ENCODE measurements at places on chromosomes 5 and 9.

GRCh38 chr5:138953387-138954256, 78.5 kb upstream of the LRRTM2 start:
- DNase-seq, result no peak

- no peak for DNase-seq
These were observed 31.6 kb downstream of the NSUN2 start for GRCh38 chr5:6601271-6601670.

GRCh38 chr5:133935667-133935940, 32.8 kb downstream of the C5orf15 start:
- DNase-seq, result no peak

- DNase-seq, result no peak
These were observed 2.3 kb downstream of the CNOT8 start for GRCh38 chr5:154860765-154861164.

DNA sequence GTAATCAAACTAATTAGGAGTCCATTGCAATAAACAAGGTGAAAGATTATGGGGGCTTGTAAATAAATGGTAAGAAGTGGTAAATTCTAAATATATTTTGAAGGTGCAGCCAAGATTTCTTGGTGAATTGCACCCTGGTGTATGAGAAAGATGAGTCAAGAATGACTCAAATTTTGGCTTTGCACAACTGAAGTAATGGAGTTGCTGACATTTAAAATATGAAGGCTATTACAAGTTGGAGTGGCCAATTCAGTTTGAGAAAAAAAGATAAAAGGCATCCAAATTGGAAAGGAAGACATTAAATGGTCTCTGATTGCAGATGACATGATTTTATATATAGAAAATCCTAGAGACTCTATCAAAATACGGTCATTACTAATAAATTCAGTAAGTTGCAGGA, 2330.6 kb downstream of the MAT2B start:
- no peak for DNase-seq

GRCh38 chr5:143434261-143435209, 31.0 kb upstream of the NR3C1 start:
- DNase-seq, result no peak

DNA sequence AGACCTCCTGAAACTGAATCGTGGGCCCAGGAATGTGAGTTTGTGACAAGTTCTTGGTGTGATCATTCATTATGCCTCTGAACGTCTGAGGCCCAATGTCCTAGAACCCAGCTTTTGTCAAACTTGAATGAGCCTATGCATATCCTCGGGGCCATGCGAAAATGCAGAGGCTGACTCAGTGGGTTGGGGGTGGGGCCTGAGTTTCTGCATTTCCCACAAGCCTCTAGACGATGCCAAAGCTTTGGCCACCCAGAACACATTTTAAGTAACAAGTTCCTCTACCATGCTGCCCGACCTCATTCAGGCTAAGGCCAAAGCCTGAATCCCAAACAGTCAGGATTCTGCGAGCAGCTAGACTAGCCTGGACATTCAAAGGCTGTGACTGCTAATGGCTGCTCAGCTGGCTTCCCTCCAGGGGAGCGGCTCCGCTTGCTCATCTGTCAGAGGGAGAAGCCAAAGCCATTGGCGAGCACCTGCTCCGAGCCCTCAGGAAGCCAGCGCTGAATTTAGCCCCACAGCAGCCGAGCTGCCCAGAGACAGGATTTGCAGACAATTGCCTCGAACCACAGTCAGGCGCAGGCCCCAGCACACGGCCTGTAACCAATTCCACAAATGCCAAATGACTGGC, 177.5 kb downstream of the ZDHHC21 start:
- no peak for DNase-seq

DNA sequence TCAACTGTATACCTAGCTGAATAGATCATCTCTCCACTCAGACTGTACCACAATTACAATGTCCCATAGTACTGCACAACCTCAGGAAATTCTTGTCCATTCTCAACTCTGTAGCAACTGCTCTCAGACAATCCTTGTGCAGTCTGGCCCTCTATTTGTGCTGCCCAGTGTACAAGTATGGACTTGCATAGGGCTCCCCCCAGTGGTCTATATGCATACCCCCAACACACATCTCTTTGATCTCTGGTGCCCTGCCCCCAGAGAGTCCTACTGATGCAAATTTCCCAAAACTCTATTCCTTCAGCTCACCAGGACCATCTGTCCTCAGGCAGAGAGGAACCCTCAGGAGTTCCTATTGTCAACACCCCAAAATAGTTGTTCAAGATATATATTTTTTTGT, 205.3 kb downstream of the SLCO4C1 start:
- no peak for DNase-seq

- DNase-seq, result no peak
These were observed 9.2 kb downstream of the INSYN2B start for GRCh38 chr5:169970911-169971765.

GRCh38 chr9:137145731-137146526, 7.0 kb downstream of the GRIN1 start:
- no peak for DNase-seq

- DNase-seq, result no peak
These were observed 296.1 kb downstream of the KDM4C start for GRCh38 chr9:7053903-7054302.

GRCh38 chr5:142998316-142999020, 228.3 kb downstream of the ARHGAP26 start:
- no peak for DNase-seq

GRCh38 chr9:125513668-125514413, 193.2 kb downstream of the MAPKAP1 start:
- no peak for DNase-seq

- no peak for DNase-seq
These were observed 967 bp downstream of the NEURL1B start for GRCh38 chr5:172642051-172642409.
